ENCODE measurements at places on chromosomes 3 and 15.
A peak's percentile ranks its signal among the peaks of the same experiment; 100 is the strongest.

- no peak for DNase-seq
These were observed 25.9 kb upstream of the KIF23 start for GRCh38 chr15:69388260-69388705.

DNA sequence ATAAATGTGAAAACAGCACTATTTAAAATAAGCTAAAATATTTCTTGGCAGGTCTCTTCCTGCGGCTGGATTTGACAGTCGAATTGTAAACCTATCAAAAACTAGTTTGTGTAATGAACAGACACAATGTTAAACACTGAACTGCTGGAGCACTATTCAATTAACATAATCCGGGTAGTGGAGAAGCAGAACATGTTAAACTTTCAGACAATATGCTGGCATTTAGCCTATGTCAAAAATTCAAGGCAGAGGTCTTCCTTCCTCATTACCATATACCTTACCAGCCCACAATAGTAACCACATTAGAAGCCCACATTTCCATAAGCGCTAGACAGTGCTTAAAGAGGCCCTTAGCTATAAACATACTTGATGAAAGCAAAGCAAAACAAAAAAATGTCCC, 1042.9 kb downstream of the ROBO1 start:
- no peak for DNase-seq

- DNase-seq: peak; percentile 72
These were observed 41.0 kb downstream of the ABHD2 start for GRCh38 chr15:89129123-89129815.

GRCh38 chr15:100341239-100341749, 481 bp downstream of the ADAMTS17 start:
- no peak for DNase-seq

DNA sequence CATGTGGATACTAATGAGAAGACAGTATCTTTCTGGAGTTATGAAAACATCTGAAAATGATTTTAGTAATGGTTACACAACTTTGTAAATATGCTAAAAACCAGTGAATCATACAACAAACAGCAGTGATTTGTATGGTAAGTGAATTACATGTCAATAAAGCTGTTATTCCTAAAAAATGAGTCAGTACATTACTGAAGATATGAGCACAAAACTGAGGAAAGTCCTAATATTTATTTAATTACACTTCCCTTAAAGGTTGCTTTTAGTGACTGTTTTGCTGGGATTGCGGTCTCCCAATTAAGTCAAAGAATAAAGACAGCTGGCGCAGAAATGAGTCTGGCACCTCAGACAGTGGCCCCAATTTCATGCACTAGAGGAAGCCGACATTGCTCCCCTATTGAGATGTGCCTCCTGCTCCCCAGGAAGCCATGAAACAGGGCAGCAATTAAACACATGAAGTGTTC, 50.9 kb upstream of the FSIP1 start:
- DNase-seq: no peak

GRCh38 chr3:141767066-141767465, 3.9 kb downstream of the GRK7 start:
- no peak for DNase-seq

GRCh38 chr3:15051531-15051930, 13.6 kb downstream of the MRPS25 start:
- peak; percentile 73 for DNase-seq

- DNase-seq: no peak
These were observed 498.9 kb upstream of the TGFBR2 start for GRCh38 chr3:30107531-30107930.

- peak; percentile 58 for DNase-seq
These were observed 9.4 kb downstream of the TP53BP1 start for GRCh38 chr15:43483297-43484128.

DNA sequence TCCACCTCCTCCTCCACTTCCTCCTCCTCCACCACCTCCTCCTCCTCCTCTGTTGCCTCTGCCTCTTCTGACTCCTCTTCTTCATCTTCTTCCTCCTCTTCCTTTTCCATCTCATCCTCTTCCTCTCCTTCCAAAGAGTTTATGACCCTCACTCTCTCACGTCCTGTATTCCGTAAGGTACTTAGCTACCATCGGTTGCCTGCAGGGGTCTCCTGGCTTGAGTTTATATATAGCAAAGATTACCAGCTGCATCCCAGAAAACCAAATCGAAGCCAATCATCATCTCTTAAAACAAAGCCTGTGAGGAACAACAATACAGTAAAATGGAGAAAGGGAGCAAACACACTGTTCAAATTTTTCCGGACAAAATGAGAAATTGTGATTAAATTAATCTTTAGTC, 317.4 kb downstream of the C3orf38 start:
- no peak for DNase-seq

DNA sequence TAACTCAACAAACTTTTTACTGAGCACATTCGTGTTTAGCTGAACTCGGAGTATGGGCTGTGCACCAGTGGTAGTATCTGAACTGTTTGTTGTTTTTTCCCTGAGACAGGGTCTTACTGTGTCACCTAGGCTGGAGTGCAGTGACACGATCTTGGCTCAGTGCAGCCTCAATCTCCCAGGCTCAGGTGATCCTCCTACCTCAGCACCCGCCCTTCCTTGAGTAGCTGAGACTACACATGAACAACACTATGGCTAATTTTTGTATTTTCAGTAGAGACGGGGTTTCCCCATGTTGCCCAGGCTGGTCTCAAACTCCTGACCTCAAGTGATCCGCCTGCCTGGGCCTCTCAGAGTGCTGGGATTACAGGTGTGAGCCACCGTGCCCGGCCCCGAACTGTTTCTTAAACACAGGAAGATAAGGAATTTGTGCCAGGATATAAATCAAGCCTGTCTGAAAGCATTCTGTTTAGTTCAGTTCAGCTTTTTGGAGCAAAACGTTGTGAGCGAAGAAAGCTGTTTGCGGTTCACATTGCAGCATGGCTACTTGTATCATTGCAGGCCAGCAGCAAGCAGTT, 40.4 kb upstream of the SKOR1 start:
- DNase-seq: no peak

- no peak for DNase-seq
These were observed 146.8 kb downstream of the CDIN1 start for GRCh38 chr15:36726224-36726623.

- no peak for DNase-seq
These were observed 98.7 kb upstream of the ANKRD28 start for GRCh38 chr3:15896500-15896899.

- no peak for DNase-seq
These were observed 827 bp downstream of the PLCB2 start for GRCh38 chr15:40306908-40307307.

- DNase-seq: no peak
These were observed 418.8 kb downstream of the EPHB1 start for GRCh38 chr3:135213822-135214221.

- DNase-seq: peak; percentile 16
These were observed 14.2 kb upstream of the CLEC3B start for GRCh38 chr3:45011756-45012508.
